ENCODE measurements at places on chromosomes 2 and 18.
A peak's percentile ranks its signal among the peaks of the same experiment; 100 is the strongest.

DNA sequence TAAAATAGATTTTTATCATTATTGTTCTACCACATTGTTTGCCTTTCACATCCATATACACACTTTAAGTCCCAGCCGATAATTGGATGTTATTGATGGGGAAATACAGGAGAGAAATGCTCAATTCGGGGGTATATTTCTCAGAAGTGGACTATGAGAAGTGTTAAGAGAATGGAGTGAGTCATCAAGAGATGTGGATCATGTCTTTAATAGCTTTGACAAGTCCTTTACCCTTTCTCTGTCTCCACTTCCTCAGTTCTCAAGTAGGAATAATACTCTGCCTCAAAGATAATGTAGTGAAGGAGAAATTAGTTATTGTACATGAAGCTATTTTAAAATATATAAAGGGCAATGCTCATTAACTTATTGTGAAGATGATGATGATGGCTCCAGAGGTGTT is 1017.6 kb upstream of the PIK3C3 start:
- DNase-seq = no peak

DNA sequence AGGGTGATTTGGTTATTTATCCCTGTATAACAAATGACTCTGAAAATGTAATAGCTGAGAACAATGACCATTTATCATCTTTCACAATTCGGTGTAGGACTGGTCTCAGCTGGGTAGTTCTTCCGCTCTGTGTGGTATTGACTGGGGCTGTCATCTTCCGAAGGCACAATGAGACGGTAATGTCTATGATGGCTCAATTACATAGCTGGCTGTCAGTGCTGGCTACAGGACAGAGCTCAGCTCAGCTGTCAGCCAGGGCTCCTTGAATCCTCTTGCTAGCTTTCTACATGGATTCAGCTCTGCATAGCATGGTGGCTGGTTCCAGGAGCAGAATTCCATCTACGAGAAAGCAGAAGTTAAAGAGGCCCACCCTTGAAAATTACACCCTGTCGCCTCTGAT is 483.8 kb downstream of the TDRD15 start:
- DNase-seq = no peak

GRCh38 chr2:85994897-85995647 is 106.3 kb upstream of the ST3GAL5 start:
- DNase-seq = no peak

DNA sequence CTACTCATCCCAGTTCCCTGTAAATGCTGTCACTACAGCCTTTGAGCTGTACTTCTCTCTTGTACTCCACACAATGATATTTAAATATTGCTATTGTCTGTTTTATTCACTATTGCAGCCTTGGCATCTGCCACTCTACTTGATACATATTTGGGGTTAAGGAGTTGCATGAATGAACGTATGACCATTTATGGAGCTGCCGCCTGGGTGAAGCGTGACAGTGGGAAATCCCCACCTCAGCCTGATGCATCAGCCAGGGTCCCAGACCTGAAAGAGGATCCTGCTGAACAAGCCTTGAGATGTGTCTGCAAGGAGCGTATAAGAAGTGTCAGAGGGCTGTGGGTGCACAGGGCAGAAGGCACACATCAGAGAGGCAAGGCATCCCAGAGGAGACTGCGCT is 39.1 kb downstream of the MRPL35 start:
- DNase-seq = peak; percentile 18

GRCh38 chr2:153230977-153231376 is 247.6 kb downstream of the RPRM start:
- DNase-seq = no peak

GRCh38 chr2:27237341-27237945 is 20.3 kb downstream of the CAD start:
- no peak for DNase-seq

DNA sequence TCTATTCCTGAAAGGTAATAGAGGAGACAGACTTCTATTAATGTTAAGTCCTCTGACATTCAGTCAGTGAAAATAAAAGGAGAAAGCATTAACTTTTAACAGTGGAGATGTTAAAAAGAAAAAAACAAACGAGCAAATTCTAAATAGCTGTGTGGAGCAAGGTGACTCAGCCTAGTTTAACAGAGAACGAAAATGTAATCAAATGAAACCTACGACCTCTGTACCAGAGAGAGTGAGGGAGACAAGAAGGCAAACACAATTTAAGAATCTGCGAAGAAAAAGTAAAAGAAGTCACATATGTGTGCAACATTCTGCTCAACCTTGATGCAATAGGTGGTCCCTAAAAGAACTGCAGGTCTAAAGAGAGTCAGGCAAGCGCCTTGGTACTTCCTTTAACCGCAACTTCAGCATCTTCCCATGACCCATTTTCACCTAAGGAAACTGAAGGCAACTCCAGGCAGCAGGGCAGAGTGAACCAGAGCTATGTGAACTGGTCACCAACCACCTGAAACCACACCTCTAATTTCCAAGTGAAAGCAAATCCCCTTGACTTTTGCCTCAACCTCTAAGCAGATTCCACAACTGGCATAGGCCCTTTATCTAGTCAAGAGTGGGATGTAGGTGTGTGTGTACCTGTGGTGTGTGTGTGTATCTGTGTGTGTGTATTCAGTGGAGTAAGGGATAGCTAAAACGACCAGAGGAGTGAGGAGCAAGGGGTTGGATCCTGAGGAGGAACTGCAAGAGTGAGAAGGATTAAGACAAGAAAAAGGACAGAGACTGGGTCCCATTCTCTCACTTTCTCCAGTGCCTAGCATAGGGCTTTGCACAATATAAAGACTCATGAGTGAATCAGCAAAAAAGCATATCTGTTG is 43.0 kb downstream of the FIGN start:
- DNase-seq = no peak

DNA sequence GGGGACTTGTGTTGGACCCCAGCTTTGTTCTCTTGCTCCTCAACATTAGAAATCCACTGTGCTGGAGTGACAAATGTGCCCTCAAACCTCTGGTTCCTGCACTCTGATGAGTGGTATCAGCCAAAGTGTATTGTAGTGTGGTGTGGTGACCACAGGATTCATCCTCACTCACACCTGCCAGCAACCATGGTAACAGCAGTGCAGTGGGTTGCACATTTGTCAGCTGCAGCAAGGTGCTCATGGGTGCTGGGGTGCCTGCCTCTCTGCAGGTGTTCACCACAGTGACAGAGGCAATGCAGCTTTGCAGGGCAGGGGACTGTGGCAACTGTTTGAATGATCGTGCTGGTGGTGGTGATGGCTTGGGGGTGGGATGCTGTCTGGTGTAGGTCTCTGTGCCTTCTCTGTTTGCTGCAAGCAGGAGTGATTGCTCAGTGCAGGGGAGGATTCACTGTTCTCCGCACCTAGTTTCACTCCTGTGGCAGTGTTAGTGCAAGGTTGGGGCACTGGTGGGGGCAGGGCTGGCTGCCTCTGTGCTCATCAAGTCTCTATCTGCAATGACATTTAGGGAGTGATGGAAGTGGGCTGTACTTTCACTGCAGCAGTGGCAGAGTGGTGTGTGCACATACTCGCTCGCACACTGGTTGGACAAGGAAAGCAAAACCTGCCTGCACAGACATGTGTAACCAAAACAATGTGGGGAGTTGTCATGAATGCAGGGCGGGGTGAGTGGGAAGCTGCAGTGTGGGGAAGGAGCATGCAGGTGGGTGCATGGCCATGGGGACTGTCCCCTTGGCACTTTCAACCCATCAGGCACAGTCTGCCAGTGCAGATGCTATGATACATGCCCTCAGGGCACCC is 301.1 kb downstream of the PIK3C3 start:
- DNase-seq = no peak

Data from stimulated activated naive CD4-positive, alpha-beta T cell treated with Interleukin-2 at 50 U/mL for 16 hours (primary cell).